Myometrial cell (primary cell): ENCODE measurements at places on chromosomes 12 and 14. TPM values are rescaled to one million over a fixed set of nuclear protein-coding genes. Genes with fewer than 3 reads are reported as not detected.

The KRT71 gene
- not detected in 2 replicates for total RNA-seq

The OTOGL gene
- 0.29 TPM in 1 of 2 replicates, not detected in the other for total RNA-seq

The GPR162 gene
- total RNA-seq = 1.8 and 3.2 TPM in 2 replicates

The SERPINA3 gene
- total RNA-seq = 1.2 and 1.4 TPM in 2 replicates

The KLRG1 gene
- total RNA-seq = 0.58 and 4.3 TPM in 2 replicates

The LRRC10 gene
- not detected in 2 replicates for total RNA-seq

The SELPLG gene
- 0.29 and 1.6 TPM in 2 replicates for total RNA-seq

The GLIPR1 gene
- total RNA-seq = 40.1 and 64.2 TPM in 2 replicates

The DIO2 gene
- 45.3 and 70.4 TPM in 2 replicates for total RNA-seq

The CDCA3 gene
- total RNA-seq = 36.3 and 53.9 TPM in 2 replicates

The NOP9 gene
- 15.0 and 22.0 TPM in 2 replicates for total RNA-seq

The LRRK2 gene
- total RNA-seq = 2.3 and 4.1 TPM in 2 replicates

The CCDC196 gene
- total RNA-seq = not detected in 2 replicates

The LAG3 gene
- total RNA-seq = under 0.01 and 0.35 TPM in 2 replicates

The PLCZ1 gene
- total RNA-seq = not detected in 2 replicates

The EXOC3L4 gene
- not detected in 2 replicates for total RNA-seq

The MIA2 gene
- total RNA-seq = 10.7 and 14.2 TPM in 2 replicates

The PRKD1 gene
- total RNA-seq = 7.2 and 7.3 TPM in 2 replicates

The TAS2R20 gene
- 0.35 TPM in 1 of 2 replicates, not detected in the other for total RNA-seq

The NRXN3 gene
- 2.1 and 2.9 TPM in 2 replicates for total RNA-seq

The TMPRSS12 gene
- not detected in 2 replicates for total RNA-seq

The SLC17A8 gene
- 0.29 TPM in 1 of 2 replicates, not detected in the other for total RNA-seq

The SERPINA6 gene
- total RNA-seq = not detected in 2 replicates

The SYNDIG1L gene
- not detected in 2 replicates for total RNA-seq

The ITGA5 gene
- total RNA-seq = 748 and 778 TPM in 2 replicates

The PGF gene
- total RNA-seq = 1.2 and 1.6 TPM in 2 replicates

The FOXM1 gene
- total RNA-seq = 41.5 and 43.2 TPM in 2 replicates

The RARG gene
- 37.7 and 49.9 TPM in 2 replicates for total RNA-seq

The KRT4 gene
- not detected in 2 replicates for total RNA-seq

The TAS2R50 gene
- 0.53 TPM in 1 of 2 replicates, not detected in the other for total RNA-seq

The CLEC14A gene
- 2.7 and 5.5 TPM in 2 replicates for total RNA-seq

The NPFF gene
- not detected in 2 replicates for total RNA-seq

The CIDEB gene
- total RNA-seq = 1.4 and 2.3 TPM in 2 replicates

The CLEC12A gene
- not detected in 2 replicates for total RNA-seq

The SLC7A8 gene
- total RNA-seq = 6.9 and 13.1 TPM in 2 replicates
